HS-27A (cell line): ENCODE measurements at places on chromosomes 1 and 21.
A peak's percentile ranks its signal among the peaks of the same experiment; 100 is the strongest.

GRCh38 chr1:205748403-205749233 is 1.4 kb downstream of the NUCKS1 start:
- DNase-seq, result peak; percentile 49

GRCh38 chr21:14886001-14886400 is 178.8 kb downstream of the NRIP1 start:
- no peak for DNase-seq

GRCh38 chr21:33308586-33309490 is 15.9 kb upstream of the IFNAR1 start:
- no peak for DNase-seq

DNA sequence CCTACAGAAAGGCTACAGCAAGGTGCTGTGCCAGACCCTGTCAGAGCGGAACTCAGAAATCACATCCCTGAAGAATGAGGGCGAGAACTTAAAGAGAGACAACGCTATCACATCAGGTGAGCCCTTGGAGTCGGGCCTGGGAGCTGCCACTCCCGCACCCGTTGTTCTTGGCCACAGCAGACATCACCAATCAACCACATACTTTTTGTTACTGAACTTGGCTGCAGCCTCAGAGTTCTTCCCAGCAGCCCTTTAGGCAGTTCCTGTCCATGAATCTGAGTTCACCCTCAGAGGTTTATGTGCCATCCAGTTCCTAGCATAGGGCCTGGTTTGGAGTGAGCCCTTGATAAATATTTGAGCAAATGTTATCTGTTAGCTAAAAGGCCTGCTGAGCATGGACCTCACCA is 61.6 kb downstream of the FHAD1 start:
- DNase-seq, result no peak

GRCh38 chr21:22885614-22886013 is 1887.4 kb downstream of the NCAM2 start:
- no peak for DNase-seq

- DNase-seq, result no peak
These were observed 55.9 kb downstream of the SEC16B start for GRCh38 chr1:177913762-177914540.

GRCh38 chr1:118104951-118105350 is 80.1 kb downstream of the SPAG17 start:
- no peak for DNase-seq

- DNase-seq, result no peak
These were observed 17.1 kb downstream of the RPAP2 start for GRCh38 chr1:92315766-92316599.

- peak; percentile 54 for DNase-seq
These were observed 66.7 kb downstream of the XCL1 start for GRCh38 chr1:168643152-168643551.

GRCh38 chr1:161763522-161764098 is 2.5 kb upstream of the ATF6 start:
- DNase-seq, result no peak

DNA sequence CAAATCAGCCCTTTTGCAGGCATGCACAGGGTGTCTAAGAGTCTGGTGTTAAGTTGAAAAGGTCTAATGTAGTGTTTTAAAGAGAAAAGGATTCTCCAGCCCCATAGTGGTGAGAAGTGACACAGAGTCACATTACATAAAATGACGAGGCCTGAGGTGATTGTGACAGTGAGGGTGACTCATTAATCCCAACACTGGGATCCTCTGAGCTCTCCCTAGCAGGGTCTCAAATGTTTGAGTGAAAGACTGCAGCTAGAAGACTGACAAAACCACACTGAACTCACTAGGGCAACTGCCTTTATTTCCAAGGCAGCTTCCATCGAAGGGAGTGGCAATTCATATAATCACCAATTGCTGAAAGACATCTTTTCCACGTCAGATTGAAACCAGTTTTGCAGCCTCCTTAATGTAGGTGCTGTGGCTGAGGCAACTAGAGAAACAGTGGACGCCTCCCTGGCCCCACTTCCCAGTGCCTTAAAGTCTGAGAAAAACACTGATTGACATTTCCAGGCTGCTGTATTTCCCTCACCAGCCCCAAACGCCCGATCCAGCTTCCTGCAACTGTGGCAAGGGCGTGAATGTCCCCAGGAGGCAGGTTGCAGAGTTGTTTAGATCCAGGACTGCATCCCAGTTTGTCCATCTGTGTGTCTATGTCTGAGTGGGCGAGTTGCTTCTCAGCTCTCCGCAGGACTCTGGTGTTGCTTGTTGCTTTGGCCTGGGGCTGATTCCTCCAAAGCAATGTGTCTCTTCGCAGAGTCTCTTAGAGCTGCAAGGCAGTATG is 81.4 kb downstream of the RUNX1 start:
- no peak for DNase-seq

DNA sequence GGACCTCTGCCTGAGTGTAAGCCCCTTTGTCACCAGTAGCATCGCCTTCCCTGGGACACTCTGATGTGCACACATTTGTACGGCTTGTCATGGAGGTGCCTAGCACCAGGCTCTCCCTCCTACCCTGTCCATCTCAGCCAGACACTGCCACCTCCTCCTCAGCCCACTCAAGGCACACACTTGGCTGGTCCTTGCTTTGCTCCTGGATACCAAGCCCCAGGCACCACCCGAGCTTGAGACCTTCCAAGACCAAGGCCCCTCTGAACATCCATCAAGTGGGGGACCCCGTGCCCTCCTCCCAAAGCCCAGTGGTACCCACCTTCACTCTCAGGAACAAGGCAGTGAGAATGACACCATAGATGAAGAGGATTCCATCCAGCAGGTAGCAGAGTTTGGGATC is 78.0 kb downstream of the CD247 start:
- no peak for DNase-seq
